ENCODE measurements at places on chromosomes 16 and 17.

DNA sequence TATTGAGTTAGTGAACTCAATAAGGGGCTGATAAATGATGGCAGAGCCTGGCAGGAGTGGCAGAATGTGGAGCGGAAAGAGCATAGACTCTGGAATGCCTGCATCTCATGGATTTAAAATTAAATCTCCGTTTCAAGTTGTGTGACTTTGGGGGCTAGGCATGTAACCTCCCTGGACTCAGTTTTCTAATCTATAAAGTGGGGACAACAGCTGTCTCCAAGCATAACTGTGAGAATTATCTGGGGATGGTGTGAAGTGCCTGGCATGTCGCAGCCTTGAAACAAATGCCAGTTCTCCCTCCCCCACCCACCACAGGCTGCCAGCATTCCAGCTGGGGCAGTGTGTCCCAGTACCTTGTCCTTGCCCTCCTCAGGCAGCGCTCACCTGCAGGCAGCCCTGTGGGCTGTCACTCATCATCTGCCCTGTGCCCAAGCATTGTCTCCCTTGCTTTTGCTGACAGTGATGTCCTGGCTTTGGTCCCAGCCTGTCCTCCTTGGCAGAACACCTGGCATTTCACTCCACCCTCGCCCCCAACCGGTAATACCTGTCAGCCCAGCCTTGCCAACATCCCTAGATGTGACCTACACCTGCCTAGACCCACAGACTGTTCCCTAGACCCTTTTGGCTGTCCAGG is 129.6 kb downstream of the MRM1 start:
- DNase-seq: no peak

GRCh38 chr17:37750768-37751475 is 6.1 kb upstream of the HNF1B start:
- no peak for DNase-seq

- no peak for DNase-seq
Measured at GRCh38 chr16:82138478-82139285, 31.3 kb downstream of the MPHOSPH6 start.

DNA sequence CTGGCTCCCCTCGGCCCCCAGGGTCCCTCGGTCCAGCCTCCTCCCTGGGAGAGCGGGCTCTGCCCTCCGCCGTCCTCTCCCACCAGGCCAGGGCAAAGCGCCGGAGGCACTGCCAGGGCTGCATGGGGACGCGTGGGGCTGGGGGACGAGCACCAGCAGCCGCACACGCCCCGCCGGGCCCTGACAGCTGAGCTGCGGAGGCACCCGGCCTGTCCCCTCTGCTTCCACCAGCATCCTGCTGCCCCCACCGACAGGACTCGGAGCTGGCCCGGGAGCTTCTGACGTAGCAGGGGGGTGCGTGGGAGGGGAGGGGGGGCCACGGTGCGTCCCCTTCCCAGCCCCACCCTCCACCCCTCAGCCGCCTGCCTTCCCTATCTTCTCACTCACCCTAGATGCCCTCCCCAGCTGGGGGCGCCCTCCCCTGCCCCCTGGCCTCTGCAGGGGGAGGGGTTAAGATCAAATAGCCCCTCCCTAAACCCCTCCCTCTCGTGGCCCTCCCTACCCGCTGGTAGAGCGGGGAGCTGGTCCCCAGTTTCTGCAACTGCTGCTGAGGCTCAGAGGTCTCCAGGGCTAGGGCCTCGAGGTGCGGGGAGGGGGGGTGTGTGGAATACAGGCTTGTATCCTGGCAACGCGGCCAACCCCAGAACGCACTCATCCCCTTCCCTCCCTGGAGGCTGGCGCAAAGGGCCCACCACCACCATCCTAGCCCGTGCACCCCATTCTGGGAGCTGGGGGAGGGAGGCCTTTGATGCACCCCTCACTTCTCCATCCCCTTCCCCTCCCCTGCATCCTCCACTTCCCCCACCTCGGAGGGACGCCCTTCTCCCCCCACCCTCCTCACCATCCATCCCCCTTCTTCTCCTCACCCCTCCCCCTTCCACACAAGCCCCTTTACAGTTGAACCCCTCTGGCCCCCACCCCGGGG is 1.0 kb downstream of the SRCIN1 start:
- peak; percentile 32 for DNase-seq

DNA sequence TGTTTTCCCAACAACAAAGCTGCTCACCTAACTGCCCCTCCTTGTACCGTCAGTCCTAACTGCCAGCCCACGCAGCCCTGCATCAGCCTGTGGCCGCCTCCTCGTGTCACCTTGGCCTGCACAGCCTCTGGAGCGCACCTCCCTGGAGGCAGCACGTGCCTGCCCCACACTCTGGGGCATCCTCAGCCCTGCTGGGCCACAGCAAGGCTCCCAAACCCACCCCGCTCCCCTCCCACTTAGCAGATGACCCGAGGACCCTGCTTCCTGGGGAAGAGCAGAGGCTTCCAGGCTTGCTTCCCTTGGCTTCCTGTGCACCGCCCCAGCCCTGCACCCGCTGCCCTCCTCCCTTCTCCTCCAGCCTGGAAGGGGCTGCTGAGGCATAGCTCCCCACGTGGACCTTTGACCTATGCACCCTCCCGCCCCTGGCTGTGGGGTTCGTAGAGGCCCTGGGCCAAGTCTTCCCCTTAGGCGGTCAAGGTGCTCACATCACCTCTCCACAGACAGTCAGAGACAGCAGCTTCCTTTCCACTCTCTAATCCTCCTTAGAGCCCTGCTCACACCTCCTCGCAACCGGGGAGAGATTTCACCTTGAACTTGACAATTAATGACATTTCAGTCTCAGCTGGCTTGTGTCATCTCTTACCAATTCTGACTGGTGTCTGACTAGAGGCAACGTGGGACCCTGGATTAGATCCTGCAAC is 115.0 kb downstream of the MGAT5B start:
- no peak for DNase-seq

DNA sequence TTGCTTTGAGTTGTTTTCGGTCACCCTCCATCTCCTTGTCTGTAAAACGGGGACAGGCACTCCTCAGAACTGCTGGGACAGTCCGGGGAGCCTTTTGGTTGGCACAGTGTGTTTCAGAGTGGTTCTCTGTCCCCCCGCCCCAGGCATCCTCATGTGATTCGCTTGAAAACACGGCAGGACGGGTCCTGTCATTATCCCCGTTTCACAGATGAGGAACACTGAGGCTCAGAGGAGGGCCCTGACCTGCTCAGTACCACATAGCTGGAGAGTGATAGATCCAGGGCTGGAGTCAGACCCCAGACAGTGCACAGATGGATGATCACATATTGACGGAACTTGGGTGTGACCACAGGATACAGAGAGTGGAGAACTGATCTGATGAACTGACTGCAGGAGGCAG is 13.5 kb upstream of the ADGRG1 start:
- no peak for DNase-seq

- DNase-seq: no peak
Measured at GRCh38 chr16:12173121-12173520, 196.6 kb downstream of the SNX29 start.

DNA sequence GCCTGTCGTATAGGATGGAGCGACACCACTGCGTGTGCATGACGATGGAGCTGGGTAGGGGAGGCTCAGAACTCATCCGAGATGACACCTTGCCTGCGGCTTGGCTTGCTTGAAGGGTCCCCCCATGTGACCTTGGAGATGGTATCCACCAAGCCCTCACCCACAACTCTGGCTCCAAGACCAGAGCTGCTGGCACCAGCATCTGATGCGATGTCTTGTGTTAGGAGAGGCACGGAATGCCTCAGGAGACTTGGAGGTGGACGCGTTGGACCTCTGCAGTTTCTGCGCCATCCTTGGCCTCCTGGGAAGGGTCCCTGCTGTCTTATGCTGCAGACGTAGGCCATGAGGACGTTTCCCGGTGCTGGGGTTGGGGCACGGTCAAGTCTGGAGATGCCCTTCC is 7.8 kb downstream of the CRAMP1 start:
- DNase-seq: no peak

DNA sequence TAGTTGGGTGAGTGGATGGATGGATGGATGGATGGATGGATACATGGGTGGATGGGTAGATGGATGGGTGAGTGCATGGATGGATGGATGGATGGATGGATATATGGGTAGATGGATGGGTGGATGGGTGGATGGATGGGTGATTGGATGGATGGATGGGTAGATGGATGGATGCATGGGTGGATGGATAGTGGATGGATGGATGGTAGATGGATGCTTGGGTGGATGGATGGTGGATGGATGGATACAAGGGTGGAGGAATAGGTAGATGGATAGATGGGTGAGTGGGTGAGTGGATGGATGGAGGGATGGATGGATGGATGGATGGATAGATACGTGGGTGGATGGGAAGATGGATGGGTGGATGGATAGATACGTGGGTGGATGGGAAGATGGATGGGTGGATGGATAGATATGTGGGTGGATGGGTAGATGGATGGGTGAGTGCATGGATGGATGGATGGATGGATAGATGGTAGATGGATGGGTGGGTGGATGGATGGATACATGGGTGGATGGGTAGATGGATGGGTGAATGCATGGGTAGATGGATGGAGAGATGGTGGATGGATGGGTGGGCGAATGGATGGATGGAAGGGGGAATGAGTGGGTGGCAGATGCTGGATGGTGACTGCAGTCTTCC is 19.0 kb downstream of the ZNF469 start:
- no peak for DNase-seq

GRCh38 chr16:23500862-23501225 is 9.4 kb downstream of the GGA2 start:
- DNase-seq: no peak

- no peak for DNase-seq
Measured at GRCh38 chr17:8386841-8387240, 3.8 kb upstream of the RPL26 start.

DNA sequence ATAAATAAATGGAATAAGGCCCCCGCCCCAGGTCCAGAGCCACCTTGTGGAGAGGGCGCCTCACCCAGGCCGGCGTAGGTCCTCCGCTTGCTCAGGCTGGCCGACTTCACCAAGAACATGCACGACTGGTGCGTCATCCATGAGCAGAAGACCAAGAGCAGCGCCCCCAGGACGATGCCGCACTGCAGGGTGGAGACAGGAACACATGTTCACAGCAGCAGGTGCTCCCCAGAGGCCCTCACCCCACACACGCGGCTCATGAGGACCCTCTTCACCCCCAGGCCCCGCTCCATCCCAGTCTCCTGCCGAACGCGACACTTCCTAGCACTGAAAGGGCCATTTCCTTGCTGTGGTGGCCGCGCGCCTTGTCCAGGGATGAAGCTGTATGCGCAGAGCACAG is 5.5 kb downstream of the SLC38A10 start:
- no peak for DNase-seq

DNA sequence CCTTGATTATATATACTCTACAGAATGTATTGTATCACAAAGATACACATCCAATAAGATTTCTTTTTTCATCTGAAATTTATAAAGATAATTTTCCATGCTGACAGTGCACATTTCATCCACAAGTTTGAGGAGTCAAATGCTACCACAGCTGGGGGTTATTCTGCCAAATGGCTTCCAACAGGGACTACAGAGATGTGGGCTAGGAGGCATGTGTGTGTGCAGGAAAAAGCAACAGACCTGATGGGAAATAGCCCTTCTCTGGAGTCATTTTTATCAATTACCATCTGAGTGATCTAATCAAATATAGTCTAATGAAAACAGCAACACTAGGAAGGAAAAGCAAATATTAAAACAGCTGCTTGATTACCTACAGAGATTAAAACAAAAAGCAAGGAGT is 290.5 kb downstream of the CEP112 start:
- DNase-seq: no peak

DNA sequence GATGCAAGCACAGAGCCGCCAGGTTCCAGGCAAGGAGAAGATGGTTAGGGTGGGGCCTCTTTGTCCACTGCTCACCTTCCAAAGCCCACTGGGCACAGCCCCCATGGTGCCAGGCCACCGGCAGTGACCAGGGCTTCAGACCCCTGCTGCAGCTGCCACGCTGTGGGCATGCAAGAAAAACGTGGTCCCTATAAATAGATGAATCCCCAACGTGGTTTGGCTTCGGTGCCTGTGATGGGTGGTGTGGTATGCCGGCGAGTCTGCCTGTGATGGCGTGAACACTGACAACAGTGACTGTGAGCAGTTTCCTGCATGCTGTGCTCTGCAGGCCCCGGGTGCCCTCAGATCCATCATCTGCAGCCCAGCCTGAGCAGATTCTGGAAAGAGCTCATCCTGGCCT is 36.6 kb downstream of the RAB11FIP4 start:
- DNase-seq: no peak

DNA sequence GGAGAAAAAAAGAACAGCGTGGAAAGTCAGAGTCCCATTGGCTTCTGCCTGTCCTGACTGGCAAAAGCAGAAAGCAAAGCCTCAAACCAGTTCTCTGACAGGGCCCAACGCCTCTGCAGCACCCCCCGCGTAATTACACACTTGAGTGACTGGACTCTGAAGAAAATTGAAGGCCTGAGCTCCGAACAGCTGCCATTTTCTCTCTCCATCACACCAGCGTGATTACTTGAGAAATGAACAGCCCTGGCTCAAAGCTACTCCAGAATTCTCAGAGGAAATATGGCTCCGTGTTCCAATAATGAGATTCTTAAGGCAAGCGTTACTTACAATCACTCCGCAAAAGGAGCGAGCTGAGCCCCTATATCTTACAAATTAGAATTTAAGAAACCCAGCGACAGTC is 142.7 kb upstream of the C17orf78 start:
- DNase-seq: no peak

All from activated CD4-positive, alpha-beta T cell treated with anti-CD3 and anti-CD28 coated beads, Interleukin-2, amount 50 U/mL, for 48 hours (primary cell).